ENCODE measurements at places on chromosomes 13 and 19.

- peak; percentile 30 for DNase-seq
Observed at GRCh38 chr13:102870677-102871415, 25.0 kb downstream of the ERCC5 start.

GRCh38 chr19:29798774-29799497 is 12.9 kb upstream of the CCNE1 start:
- no peak for DNase-seq

DNA sequence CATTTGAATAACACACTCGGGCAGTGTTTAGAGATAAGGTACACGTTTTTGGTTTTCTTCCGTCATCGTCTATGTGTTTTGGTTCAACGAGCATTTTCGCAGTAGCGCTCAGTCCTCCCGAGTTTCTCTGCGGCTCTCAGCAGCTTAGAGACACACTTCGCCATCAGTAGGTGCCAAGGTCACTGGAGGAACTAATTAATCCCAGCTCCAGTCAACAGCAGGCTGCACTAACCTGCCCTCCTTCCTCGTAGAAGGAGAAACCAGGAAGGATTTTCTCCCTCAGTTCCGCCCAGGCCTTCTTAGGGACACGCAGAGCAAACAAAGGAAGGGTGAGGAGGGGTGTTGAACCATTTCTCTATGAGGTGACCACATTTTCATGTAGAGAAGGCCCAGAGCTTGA is 12.6 kb downstream of the MBNL2 start:
- DNase-seq: no peak

- no peak for DNase-seq
Observed at GRCh38 chr13:78881751-78882150, 222.8 kb upstream of the OBI1 start.

DNA sequence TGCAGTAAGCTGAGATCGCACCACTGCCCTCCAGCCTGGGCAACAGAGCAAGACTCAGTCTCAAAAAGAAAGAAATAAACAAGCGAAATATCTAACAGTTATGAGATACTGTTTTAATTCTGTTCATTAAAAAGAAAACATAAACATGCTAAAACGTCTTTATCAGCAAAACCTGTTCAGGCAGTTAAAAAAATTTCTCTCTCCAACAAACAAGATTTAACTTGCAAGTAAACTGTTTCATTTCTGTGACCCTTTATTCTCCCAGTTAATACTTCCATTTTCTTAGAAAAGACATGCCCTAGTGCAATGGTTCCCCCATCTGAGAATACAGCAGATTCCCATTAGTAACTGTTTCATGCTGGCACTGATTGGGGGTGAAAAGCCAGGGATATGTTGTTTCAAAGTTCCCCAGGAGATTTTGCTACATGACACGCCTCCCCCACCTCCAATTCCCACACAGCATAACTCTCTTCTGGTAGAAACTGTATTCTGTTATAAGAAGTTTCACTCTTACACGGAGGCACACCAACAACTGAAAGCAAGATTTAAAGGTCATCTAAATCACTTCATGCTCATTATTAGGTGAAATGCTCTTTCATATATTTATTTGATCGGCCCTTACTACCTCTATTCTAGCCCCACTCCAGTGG is 24.4 kb downstream of the ELF1 start:
- no peak for DNase-seq

DNA sequence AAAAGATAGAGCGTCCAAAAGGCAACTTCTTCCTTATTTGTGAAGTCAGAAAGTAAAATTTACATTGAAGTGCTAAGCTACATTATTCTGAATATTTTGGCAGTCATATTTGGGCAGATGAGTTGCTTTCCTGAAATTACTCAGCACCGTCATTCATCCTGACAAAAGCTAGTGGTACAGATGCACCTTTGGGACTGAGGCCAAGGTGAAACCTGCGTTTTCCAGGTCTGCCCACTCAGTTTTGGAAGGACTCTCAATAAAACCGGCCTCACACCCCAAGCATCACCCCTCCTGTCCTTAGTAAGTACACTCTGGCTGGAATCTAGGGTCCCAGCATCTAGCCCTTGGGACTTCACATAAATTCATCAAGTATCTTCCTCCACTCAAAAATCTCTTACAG is 187.5 kb downstream of the TM9SF2 start:
- no peak for DNase-seq

DNA sequence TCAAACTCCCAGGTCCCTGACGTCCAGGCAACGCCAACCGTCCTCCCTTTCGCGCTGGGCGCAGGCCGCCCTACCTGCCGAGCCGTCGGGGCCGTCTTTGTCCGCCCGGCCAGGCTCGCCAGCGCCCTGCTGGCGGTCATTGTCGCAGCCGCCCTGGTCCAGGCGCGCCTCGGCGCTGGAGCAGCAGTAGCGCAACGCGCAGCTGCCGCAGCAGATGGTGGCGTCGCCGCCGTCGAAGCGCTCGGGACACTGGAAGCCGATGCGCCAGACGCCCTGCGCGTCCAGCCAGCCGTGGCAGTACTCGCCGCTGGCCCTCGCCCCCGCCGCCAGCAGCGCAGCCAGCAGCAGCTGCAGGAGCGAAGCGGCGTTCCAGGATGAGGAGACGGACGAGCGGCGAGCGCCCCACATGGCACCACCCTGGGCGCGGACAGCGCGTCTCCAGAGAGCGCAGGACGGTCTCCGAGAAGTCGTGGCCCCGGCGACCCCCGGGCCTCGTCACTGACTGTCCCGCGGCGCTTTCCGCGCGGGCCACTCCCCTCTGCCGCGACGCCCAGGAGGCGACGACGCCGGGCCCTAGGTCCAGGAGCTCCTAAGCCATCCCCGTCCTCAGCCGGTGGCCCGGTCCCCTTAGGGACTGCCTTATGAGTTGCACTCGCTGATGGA is 1.1 kb downstream of the SHISA2 start:
- no peak for DNase-seq

GRCh38 chr13:25288966-25289365 is 1.7 kb upstream of the MTMR6 start:
- DNase-seq: no peak

DNA sequence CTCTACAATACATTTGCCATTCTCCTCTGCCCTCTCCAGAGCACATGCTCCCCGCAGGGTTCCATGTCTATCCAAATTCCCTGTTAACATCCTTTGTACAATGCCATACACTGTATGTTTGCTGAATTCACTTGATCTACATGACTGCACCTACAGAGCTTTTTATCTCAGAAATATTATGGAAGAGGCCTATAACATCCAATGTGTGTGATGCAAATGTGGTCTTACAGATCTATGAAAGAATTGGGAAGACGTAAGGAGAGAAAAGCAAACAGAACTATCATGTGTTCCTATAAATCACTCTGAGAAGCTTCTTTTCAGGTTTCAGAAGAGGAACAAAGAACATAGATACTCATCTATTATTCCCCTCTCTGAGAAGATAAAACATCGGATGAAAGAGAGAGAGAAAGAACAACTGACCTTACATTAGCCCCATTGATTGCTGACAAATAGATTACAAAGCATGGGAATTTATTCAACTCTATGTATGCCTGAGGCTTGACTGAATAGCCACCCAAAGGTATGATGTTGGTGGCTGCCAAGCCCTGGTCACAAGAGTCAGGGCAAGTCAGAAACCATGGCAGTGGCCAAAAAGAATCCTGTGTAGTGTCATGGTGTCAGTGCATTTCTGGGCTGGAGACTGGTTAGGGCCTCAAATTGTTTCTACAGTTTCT is 425.2 kb downstream of the FOXO1 start:
- no peak for DNase-seq

- no peak for DNase-seq
Observed at GRCh38 chr19:15422296-15423075, 3.7 kb upstream of the AKAP8L start.

GRCh38 chr19:426725-427445 is 17.9 kb upstream of the C2CD4C start:
- DNase-seq: no peak

GRCh38 chr13:109869312-109870237 is 83.2 kb upstream of the IRS2 start:
- DNase-seq: peak; percentile 58

- no peak for DNase-seq
Observed at GRCh38 chr13:39498471-39499114, 104.4 kb downstream of the LHFPL6 start.

DNA sequence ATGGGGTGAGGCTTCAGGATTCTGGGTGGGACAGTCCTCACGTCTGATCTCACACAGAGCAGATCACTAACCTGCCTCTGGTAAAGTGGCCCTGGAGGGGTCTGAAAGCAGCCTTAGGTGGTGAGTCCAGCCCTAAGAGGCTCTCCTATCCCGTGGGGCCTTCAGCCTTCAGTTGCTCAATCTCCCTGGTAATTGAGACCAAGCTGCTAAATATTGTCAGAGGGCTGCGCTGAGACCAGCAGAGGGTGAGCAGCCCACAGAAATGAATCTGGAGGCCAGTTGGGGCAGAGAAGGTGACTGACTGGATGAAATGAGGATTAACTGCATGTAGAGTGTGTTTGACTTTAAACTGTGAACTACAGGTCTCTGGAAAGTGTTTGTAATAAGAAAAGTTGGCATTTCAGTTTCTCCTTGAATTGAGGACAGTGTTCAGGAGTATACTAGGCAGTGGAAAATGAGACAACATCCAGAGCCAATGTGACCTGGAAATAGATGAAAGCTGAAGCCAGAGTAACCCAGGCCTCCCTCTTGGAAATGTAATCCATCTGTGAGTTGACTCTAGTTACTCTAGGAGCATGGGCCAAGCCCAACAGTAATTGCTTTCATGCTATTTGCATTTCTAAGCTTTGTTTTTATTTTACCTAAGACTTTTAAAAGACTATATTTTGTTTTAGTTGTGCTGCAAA is 14.3 kb upstream of the HSPH1 start:
- no peak for DNase-seq

DNA sequence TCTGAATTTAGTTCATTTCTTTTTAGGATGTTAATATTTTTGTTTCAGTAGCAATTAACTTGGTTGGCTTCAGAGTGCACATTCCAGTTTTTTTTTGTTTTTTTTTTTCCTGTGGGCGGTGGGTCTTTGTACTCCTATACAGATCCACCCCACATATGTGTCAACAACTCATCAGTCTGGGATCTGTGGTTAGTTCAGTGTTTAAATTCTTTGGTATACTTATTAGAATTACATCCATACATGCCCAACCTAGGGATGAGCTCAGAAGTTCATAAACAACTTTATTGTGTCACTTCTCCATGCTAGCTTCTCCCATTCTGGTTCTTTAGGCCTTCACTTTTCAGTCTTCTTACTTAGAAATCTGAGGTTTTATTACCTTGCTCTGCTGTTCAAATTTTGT is 50.9 kb downstream of the PCCA start:
- no peak for DNase-seq

- no peak for DNase-seq
Observed at GRCh38 chr13:98240135-98240534, 63.1 kb upstream of the RNF113B start.

- DNase-seq: no peak
Observed at GRCh38 chr19:17706750-17707181, 12.5 kb upstream of the MAP1S start.

DNA sequence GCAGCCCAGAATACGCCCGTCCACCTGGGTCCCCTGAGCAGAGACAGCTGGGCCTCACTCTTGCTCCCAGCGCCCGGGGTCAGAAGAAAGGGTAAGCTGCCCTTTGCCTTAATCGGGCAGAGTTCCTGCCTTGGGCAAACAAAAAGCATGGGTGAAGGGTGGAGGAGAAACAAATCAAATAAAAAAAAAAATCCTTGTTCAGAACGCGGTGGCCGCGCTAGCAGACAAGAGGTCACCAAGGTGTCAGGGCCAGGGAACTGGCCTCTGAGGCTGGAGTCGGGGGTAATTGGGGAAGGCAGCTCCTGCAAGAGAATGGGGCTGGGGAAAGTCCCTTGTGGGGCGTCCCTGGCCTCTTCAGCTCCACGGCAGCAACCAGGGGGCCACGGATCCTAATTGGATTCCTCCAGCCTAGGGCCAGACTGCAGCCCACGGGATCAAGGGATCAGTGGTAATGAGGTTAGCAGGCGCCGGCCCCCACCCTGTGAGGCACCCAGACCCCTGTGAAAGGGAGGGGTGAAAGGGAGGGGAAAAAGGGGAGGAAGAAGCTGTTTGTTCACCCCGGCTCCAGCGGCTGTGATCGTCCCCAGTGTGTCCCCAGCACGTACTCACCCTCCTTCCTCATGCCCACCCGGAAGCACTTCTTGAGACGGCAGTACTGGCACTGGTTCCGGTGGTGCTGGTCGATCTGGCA is 5.5 kb downstream of the NR2F6 start:
- no peak for DNase-seq

DNA sequence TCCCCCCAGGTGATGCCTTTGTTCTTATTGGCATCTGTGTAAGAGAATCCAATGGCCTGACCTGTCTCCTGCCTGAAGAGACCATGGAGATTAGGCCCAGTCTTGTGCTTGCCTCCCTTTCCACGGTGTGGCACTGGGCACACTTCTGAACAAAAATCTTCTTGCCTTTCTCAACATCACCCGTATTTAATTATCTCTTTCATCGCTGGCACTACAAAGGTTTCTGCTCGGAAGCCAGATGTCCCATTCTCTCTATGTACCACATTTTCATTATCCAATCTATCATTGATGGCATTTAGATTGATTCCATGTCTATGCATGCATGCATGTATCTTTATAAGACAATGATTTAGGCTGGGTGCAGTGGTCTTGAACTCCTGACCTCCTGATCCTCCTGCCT is 74.3 kb downstream of the SLC25A15 start:
- DNase-seq: no peak

DNA sequence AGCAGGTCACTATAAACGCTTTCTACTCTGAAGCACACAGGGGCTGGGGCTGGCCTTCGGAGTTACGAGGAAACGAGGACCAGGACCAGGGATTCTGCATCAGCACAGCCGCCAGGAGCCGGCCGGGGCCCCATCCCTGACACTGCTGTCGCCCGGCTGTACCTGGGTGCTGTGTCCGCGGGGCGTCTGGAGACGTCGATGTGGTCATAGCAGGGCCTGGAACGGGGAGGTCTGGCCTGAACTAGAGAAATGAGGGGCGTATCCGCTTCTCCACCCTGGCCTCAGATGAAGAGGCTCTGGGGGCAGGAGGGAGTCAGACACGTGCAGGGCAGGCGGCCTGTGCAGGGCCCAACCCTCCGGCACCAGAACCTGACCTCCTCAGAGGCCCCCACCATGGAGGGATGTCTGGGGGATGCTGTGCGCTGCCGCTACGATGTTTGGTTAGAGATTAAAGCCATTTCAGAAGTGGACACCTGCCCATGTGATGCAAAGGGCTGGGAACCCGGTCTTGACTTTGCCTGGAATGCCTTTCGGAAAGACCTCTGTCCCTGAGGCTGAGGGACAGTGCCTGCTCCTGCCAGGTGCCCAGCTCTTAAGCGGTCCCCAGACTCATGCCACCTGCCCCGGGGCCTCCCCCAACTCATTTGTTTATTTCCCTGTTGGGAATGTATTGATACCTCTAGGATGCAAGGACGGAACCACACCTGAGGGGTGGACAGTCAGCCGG is 21.4 kb downstream of the GAS6 start:
- no peak for DNase-seq

DNA sequence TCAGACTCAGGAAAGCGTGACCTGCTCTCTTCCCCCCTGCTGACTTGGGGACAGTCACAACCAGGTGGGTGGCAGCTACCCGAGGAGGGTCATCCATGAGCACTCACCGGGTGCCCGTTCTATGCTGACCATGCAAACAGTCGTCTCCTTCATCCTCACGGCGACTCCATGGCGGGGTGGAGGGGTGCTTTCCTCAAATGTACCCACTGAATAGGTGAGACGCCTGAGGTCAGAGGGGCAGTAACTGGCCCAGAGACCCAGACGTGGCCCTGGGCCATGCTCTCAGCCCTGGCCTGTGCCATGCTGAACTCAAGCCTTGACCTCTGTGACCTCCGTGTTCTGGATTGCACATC is 59.2 kb upstream of the TPM4 start:
- no peak for DNase-seq

- no peak for DNase-seq
Observed at GRCh38 chr13:80141123-80141849, 199.6 kb downstream of the SPRY2 start.

- DNase-seq: no peak
Observed at GRCh38 chr13:106560821-106561220, 7.1 kb downstream of the ARGLU1 start.

Data from NCI-H1048 (cell line).